ENCODE measurements at places on chromosomes 1 and 21.

DNA sequence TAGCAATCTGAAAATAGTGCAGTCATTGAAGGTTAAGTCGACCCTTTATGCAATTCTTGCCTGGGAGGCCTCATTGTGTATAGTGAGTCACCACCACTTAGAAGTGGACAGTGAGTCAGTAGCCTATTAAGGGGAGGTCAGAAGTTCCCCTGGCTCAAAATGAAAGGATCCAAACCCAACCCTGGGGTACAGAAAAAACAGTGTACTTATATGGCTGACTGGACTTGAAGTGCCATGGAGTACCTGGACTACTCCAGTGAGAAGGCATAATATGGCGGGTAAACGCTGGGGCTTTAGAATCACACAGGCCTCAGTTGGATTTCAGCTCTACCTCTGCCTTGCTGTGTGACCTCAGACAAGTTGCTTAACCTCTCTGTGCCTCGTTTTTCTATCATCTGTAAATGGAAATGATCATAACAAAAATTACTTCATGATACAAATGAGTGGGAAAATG, 2.2 kb upstream of the BCL9 start:
- no peak for DNase-seq

GRCh38 chr1:65440915-65441314, 20.4 kb downstream of the LEPR start:
- DNase-seq, result no peak

GRCh38 chr1:47682786-47683350, 245.0 kb downstream of the FOXD2 start:
- no peak for DNase-seq

GRCh38 chr1:167033646-167034045, 44.6 kb downstream of the MAEL start:
- DNase-seq, result no peak

DNA sequence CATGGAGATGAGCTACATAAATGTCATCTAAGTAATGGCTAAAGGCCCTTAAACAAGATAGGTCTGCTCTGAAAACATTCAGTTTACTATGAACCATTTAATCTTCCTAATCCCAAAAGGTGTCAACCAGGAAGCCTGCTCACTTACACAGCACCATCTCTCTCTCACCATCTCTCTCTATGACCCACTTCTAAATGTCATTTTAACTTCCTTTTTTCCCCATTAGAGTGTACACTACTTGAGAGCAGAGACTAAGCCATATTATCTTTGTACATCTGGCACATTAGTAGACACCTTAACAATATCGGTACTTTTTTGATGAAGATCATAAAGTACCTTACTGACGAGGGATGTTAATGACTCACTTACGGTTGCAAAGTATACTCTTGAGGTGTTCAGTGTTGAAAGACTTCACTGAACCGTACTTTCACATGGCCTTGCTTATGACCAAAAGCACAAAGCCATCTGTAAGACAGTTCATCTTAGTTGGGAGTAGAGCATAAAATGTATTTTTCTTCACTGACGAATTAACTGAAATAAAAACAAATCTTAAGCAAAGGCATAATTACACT, 25.4 kb downstream of the FBXO42 start:
- DNase-seq, result peak; percentile 37

GRCh38 chr1:180065408-180065807, 89.3 kb upstream of the QSOX1 start:
- no peak for DNase-seq
